GM12865 (cell line): ENCODE measurements at places on chromosomes 1 and 21.

- no peak for DNase-seq
Measured at GRCh38 chr1:26239936-26240335, 5.9 kb downstream of the CEP85 start.

GRCh38 chr1:7755448-7755847 is 15.6 kb upstream of the VAMP3 start:
- peak; percentile 42 for DNase-seq

DNA sequence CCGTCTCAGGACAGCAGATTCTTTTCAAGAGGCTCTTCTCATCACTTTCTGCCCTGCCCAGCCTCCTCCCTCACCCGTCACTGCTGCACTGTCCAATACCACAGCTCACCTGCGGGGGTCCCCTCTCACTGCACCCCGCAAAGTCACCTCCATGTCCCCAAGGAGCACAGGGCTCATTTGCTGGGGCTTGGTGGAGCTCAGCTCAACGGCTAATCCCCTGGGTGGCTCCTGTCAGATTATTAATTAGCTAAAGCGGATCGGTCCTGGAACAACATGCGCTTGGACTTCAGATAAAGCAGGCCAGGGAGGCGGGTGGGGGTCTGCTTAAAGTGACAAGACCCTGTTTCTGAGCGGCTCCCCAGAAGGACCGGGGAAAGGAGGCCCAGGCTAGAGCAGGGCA is 43.1 kb downstream of the CASZ1 start:
- DNase-seq: no peak

DNA sequence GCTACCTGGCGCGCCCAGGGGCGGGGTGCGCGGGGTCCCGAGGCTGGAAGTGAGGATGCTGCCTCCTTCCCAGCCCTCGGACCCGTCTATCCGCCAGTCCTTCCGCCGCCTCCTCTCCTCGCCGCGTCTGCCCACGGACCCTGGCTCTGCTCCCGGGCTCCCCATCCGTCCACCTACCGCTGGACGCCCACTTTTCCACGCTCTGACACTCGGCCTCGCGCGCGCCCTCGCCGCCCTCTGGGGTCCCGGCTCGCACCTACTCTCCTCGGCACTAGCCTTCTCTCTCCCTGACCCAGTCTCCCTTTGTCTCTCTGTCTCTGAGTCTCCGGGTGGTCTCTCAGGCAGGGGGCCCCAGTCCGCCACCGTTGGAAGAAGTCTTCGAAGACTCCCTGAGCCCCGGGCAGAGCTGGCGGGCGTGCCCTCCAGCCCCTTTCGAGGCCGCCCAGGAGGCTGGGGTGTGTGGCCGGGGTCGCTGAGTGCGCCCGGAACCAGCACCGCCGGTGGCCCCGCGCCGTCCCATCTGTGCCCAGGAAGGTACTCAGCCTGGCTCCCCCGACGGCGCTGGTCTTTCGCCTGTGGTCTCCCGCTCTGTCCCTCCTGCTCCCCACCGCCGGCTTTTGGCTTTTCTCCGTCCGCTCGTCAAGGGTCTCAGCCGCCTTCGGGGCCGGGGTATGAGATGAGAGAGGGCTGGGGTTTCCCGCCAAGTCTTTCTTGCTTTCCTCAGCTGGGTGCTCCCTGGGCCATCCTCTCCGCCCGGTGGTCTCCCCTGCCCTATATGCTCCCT is 610 bp downstream of the DRAXIN start:
- no peak for DNase-seq

DNA sequence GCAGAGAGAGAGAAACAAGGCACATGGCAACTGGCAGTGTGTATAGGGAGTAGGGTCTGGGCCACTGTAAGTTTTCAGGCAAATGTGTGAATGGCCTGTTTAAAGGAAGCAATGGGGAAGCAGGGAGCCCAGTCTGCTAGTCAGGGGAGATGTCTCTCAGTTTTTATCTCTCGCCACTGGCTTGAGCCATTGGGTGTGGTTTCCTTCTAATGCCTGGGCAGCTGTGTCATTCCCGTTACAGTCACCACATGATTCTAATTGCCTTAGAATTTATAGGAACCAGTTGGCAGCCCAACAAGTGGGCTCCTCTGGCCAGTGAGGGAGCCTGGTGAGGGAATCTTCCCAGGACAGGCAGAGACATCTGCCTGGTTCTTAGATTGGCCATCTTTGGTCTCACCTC is 182.4 kb downstream of the DISC1 start:
- DNase-seq: no peak

DNA sequence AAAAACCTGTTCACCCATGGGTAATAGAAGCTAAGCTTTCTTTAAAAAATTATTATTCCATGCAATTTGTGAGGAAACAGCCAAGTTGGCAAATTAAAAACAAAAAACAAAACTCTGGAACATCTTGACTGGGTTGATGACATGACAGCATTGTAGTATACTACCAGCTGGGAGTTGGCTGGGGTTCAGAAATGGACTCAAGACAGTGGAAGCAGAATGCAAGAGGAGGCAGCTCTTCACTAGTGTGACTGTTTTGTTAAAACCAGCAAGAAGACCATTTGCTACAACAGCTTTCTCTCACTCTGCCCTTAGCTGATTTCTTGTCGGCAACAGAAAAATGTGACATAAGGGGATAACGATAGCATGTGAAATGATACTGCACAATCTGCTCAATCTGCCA is 1298.9 kb upstream of the ADGRL4 start:
- DNase-seq: no peak

GRCh38 chr1:34166625-34167361 is 1.8 kb upstream of the CSMD2 start:
- DNase-seq: no peak

DNA sequence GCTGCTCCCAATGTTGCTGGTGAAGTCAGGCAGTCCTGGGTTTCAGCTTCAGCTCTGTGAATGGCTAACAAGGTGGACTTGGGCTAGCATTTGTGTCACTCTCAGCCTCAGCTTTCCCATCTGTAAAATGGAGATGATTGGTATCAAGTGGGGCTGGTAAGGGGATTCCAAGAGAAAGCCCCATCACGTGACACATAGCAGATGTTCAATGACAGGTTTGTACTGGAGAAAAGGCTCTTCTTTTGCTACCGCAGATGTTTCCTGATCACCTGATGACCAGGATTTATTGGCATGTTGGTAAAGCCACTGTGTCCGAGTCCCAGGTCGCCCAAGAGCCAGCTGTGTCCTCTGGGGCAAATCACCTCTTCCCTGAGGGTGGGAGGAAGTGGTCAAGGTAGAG is 335.0 kb downstream of the MATN1 start:
- no peak for DNase-seq

DNA sequence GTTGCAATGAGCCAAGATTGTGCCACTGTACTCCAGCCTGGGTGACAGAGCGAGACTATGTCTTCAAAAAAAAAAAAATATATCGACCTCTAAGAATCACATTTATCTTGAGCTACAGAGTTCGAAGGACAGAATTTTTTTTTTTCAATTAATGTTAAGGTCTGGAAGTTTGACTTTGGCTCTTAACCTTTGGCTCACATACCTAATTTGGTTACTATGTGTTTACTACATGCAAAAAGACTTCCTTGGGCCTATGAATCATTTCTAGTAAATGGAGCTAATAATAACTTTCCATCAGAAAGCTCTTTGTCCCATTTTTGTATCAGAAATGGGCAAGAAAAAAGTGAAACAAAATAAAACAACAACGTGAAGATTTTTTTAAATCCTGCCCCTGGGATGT is 351.2 kb downstream of the SMYD3 start:
- DNase-seq: no peak

- DNase-seq: no peak
Measured at GRCh38 chr1:212983482-212983881, 32.2 kb downstream of the ANGEL2 start.
